Mesangial cell (primary cell): ENCODE measurements at places on chromosomes 2 and 18. TPM values are rescaled to one million over a fixed set of nuclear protein-coding genes. Genes with fewer than 3 reads are reported as not detected.

Gene IL1F10
- not detected in 2 replicates for total RNA-seq

Gene CPS1
- 1.3 and 4.8 TPM in 2 replicates for total RNA-seq

Gene THADA
- 11.0 and 16.3 TPM in 2 replicates for total RNA-seq

Gene EFR3B
- total RNA-seq: 1.1 and 1.3 TPM in 2 replicates

Gene SH3RF3
- total RNA-seq: 6.1 and 9.1 TPM in 2 replicates

Gene RNPEPL1
- total RNA-seq: 94.2 and 168 TPM in 2 replicates

Gene UGT1A10
- not detected in 2 replicates for total RNA-seq

Gene ACVR1C
- total RNA-seq: under 0.01 TPM in 2 replicates

Gene MAPK4
- under 0.01 and 0.63 TPM in 2 replicates for total RNA-seq

Gene ADNP2
- 20.7 and 20.9 TPM in 2 replicates for total RNA-seq

Gene PSMA8
- total RNA-seq: not detected in 2 replicates

Gene ACTG2
- total RNA-seq: 1.8 and 8.6 TPM in 2 replicates

Gene CCDC178
- 0.13 TPM in 1 of 2 replicates, not detected in the other for total RNA-seq

Gene LPIN1
- total RNA-seq: 22.9 and 25.6 TPM in 2 replicates

Gene RIOK3
- total RNA-seq: 20.7 and 25.7 TPM in 2 replicates

Gene FBXO15
- 0.76 and 0.98 TPM in 2 replicates for total RNA-seq

Gene ANO7
- 1.3 and 1.8 TPM in 2 replicates for total RNA-seq

Gene TBR1
- total RNA-seq: not detected in 2 replicates

Gene TMEM178A
- total RNA-seq: 4.4 and 12.5 TPM in 2 replicates

Gene ASPRV1
- total RNA-seq: 0.16 TPM in 1 of 2 replicates, not detected in the other

Gene PAX3
- total RNA-seq: not detected in 2 replicates

Gene ASAP2
- total RNA-seq: 27.0 and 28.4 TPM in 2 replicates

Gene GPAT2
- under 0.01 and 2.9 TPM in 2 replicates for total RNA-seq

Gene ASTL
- total RNA-seq: not detected in 2 replicates

Gene LBX2
- total RNA-seq: 1.5 and 6.7 TPM in 2 replicates

Gene RFX8
- total RNA-seq: 0.25 TPM in 1 of 2 replicates, not detected in the other

Gene RASGRP3
- total RNA-seq: 0.63 TPM in 1 of 2 replicates, not detected in the other

Gene TLX2
- not detected in 2 replicates for total RNA-seq

Gene ANKRD29
- total RNA-seq: 0.81 and 5.1 TPM in 2 replicates

Gene EDAR
- 0.16 and 0.51 TPM in 2 replicates for total RNA-seq

Gene VIT
- not detected in 2 replicates for total RNA-seq

Gene DHRS9
- 0.81 TPM in 1 of 2 replicates, not detected in the other for total RNA-seq
